ENCODE measurements at places on chromosomes 1 and 21. TPM values are rescaled to one million over a fixed set of nuclear protein-coding genes. Genes with fewer than 3 reads are reported as not detected.

Gene TGFB2
- 1.2 TPM for total RNA-seq

Gene ETNK2
- total RNA-seq = 17.7 TPM

Gene LRRC7
- total RNA-seq = not detected

Gene KIF21B
- total RNA-seq = 0.56 TPM

Gene FCN3
- total RNA-seq = 2.2 TPM

Gene S100B
- not detected for total RNA-seq

Gene SPATA46
- not detected for total RNA-seq

Gene TMEM82
- not detected for total RNA-seq

Data from airway epithelial cell (primary cell).